ENCODE measurements at places on chromosomes 11 and 22.

GRCh38 chr11:48161951-48162884 lies 54.4 kb upstream of the OR4B1 start:
- DNase-seq: no peak

DNA sequence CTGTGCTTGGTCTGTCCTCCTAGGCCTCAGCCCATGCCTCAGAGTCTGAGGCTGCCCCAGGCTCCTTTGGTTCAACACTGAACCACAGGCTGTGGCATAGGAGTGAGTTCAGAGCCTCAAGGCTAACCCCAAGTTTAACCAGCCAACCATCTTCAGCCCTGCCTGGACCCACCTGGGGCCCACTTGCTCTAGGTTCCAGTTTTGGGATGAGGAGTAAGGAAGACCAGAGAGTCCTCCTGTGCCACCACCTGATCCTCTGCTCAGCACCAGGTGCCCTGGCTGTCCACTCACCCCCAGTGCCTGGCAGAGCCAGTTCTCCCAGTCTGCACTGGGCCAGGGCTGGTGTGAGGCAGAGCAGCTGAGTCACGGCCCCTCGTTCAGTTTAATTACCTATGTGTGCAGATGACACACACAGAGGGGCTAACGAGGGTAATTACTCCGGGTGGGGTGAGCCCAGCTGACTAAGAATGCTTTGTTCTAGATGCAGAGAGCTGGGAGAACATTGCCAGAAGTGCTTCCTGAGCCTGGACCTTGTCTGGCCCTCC lies 12.0 kb upstream of the TMPRSS13 start:
- DNase-seq: no peak

- no peak for DNase-seq
Measured at GRCh38 chr11:108322666-108323065, 99.8 kb downstream of the ATM start.

GRCh38 chr22:50625131-50625567 lies 2.8 kb downstream of the ARSA start:
- no peak for DNase-seq

DNA sequence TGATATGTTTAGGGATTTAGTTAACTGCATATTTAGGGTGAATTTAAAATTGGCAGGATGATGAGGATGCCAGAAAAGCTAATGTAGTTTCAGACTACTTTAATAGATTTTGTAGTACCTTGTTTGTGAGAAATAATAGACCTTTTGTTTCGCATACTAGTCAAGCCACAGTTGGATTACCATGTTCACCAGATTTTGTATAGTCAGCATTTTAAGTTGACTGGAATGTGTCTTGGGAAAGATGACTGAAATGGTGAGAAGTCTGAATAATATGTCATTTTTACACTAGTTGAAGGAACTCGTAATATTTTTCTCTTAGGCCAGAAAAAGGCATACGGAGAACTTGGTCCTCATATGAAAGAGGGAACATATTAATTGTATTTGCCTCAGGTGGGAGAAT lies 23.4 kb downstream of the ATM start:
- no peak for DNase-seq

GRCh38 chr11:44286268-44286880 lies 23.6 kb downstream of the ALX4 start:
- peak; percentile 34 for DNase-seq

DNA sequence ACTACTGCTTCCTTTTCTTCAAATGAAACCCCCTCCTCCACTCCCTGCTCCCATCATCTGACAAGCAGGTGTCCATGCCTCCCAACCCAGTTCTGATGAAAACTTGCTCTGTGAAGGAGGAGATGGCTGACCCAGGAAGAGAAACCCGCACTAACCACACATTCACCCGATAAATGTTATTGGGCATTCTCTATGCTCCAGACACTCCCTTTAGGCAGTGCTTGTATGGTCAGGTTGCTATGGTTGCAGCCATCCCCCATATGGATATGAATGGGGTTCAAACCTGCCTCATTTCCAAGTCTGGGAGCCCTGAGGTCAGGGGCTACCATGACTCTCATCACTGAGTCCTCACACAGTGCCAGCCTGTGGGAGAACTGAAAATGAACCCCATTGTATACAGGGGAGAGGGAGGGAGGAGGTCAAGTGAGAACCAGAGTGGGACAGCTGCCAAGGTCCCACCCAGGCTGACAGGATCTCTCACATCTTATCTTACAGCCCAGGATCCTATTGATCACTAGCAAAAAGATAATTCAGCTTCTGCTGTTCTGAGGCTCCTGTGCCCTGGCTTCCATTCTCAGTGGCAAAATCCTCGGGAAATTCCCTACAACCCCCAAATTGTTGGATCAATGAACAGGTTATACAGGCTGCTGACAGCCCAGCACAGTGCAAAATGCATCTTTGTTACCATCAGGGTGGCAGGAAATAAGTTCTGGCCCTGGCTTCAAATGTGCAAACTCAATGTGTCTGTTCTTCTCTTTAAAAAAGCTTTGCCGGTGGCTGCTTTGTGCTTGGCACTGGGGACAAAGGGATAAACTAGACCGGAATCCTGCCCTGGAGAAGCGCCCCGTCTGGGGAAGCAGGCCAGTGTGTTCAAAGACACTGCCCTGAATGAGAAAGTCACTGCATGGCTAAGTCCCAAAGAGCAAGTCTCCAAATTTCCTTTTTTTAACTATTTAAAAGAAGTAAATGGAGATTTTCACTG lies 22.7 kb upstream of the ACER3 start:
- no peak for DNase-seq

DNA sequence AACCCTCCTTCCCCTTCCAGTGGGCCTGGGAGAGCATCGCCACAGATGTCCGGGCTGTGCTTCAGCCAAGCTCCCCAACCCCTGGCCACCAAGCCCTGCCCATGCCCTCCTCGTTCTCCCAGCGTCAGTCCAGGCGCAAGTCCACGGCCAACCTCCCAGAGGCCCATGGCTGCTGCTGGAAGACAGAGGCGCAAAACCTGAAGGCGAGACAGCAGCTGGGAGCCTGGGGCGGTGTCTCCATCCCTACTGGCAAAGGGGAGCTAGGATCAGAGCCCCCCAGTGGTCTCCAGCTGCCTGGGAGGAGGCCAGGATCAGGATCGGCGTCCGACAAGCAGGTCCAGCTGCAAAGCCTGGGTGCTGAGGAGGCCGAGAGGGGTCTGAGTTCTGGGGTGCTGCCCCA lies 1.9 kb downstream of the TSGA10IP start:
- DNase-seq: no peak

DNA sequence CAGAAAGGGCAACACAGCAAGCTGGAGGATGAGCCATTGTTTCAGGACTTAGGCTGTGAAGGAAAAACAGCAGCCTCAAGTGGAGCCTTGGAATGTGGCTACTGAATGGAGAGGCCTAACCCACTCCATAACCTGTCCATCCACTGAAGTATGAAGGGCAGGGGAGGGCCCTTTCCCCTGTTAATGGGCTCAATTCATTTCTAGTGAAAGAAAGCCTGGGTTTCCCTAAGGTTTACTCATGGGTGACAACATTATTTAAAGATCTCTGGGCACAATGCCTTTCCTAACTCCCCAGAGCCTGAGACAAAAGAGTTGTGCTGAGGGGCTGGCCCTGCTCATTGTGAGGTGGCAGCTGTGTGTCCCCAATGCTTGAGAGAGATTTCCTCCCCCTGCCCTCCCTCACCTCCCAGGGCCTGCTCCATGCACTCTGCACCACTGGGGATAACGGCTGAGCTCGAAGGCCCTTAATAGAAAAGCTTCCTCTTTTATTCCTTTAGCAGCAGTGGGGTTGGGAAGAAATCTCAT lies 83.8 kb downstream of the ME3 start:
- no peak for DNase-seq

GRCh38 chr11:124315052-124315451 lies 1.3 kb upstream of the OR8D1 start:
- no peak for DNase-seq

GRCh38 chr22:39395936-39396796 lies 3.4 kb upstream of the TAB1 start:
- no peak for DNase-seq

GRCh38 chr11:69387409-69387885 lies 93.5 kb downstream of the MYEOV start:
- no peak for DNase-seq

DNA sequence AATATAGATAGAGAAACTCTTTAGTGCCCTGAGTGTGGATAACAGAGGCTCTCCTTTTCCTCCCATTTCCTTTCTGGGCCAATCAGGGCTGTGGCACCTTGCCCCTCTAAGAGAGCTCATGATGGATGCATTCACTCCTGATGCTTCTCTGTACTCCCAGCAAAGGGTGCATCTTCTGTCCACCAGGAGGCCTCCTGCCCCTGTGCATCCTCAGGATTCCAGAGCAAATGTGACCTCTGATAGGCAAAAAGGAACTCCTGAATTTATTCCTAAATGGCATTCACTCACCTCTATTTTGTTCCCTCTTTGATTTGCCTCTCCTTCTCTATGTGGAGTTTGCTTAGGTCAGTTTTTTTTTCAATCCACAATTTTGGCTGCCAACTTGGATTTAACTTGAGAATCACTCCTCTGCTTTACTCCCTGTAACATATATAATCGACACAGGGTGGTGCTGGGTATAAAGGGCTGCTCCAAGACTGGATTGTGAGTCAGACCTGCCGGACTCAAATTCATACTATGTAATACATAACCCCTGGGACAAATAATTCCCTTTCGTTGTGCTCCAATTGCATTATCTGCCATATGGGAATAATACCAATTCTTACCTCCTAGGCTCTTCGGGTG lies 1.1 kb upstream of the MRGPRX4 start:
- DNase-seq: no peak

- DNase-seq: peak; percentile 38
Measured at GRCh38 chr11:65468874-65469333, 29.9 kb upstream of the MALAT1 start.

- DNase-seq: no peak
Measured at GRCh38 chr11:100637706-100638105, 49.4 kb upstream of the ARHGAP42 start.

DNA sequence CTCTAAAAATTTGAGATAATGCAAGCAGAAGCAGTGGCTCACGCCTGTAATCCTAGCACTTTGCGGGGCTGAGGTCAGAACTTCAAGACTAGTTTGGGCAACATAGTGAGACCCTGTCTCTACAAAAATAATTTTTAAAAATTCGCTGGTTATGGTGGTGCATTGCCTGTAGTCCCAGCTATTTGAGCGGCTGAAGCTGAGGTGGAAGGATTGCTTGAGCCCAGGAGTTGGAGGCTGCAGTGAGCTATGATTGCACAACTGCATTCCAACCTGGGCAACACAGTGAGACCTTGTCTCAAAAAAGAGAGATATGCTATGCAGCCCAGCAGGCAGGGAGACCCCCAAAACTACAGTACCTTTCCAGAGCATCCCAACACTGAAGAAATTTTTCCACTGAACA lies 2.3 kb downstream of the CTSC start:
- no peak for DNase-seq

GRCh38 chr22:39543095-39543494 lies 10.5 kb upstream of the RPS19BP1 start:
- no peak for DNase-seq

GRCh38 chr11:25990406-25990805 lies 341.5 kb upstream of the ANO3 start:
- no peak for DNase-seq

DNA sequence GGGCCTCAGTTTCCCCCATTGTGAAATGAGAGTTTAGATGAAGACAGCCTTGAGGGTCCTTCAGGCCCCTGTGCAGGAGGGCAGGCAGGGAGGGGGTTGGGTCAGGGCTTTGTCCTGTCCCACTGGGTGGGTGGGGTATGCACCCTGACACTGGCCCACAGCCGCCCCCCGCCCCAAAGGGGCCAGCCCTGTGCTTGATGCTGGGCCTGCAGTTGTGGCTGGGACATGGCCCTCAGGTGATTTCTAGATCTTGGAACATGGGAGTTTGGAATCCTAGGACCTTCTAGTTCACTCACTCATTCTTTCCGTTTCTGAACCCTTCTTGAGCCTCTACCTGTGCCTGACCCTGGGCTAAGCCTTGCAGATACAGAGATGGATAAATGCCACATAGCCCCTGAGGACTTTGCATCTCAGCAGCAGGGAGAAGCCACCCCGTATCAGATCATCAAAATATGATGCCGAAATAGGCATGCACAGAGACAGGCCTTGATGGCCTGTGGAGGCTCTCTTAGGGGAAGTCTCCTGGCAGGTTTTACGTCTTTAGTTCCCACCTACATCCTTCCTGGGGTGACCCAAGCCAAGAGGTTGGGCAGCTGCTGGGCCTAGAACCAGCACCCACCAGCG lies 76.0 kb downstream of the FBLN1 start:
- DNase-seq: no peak

DNA sequence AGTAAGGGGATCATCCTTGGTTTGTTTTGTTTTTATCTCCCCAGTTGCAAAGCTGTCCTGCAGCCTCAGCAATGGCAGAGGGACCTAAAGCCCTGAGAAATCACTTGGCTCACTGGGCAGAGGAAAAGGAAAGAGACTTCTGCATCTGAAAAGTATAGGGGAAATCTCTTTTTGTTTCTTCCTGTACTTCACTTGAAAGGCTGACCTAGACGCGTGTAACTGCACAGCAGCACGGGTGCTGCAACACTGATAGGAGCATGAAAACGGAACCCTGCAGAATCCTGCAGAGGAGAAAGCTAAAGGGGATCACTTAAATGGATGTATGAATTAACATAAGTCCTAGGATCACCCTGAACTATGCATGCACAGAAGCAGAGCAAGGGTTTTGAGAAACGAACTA lies 2.0 kb upstream of the PIWIL3 start:
- no peak for DNase-seq

GRCh38 chr11:77842441-77843121 lies 21.6 kb downstream of the AAMDC start:
- no peak for DNase-seq

GRCh38 chr11:35144136-35144741 lies 5.3 kb downstream of the CD44 start:
- peak; percentile 49 for DNase-seq

GRCh38 chr11:19714387-19715363 lies 2.0 kb downstream of the NAV2 start:
- no peak for DNase-seq

DNA sequence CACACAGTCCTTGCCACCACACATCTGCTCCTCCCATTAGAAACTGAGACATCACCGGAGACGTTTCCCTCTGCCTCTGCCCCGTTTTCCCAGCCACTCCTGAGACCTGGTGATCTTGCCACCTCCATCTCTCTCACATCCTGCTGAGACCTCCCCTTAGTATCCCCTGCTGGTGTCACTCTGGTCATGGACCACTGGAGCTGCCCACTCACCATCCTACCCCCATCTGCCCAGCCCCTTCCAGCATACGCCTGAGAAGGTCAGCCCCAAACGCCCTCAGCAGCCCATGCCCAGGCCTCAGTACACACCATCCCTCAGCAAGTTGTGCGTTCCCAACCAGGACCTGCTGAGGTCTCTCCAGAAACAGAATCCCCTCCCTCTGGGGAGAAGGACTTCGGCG lies 64.3 kb downstream of the SHANK2 start:
- no peak for DNase-seq

- DNase-seq: peak; percentile 60
Measured at GRCh38 chr11:65419772-65420481, 2.7 kb upstream of the NEAT1 start.

GRCh38 chr11:63729326-63729725 lies 39.2 kb downstream of the ZFTA start:
- no peak for DNase-seq

GRCh38 chr11:68783216-68783821 lies 32.0 kb upstream of the TESMIN start:
- no peak for DNase-seq

GRCh38 chr22:20972933-20973577 lies 6.0 kb downstream of the AIFM3 start:
- DNase-seq: no peak

GRCh38 chr11:125075900-125076317 lies 12.8 kb downstream of the SLC37A2 start:
- no peak for DNase-seq

Data from stimulated activated naive CD4-positive, alpha-beta T cell treated with Interleukin-2 at 50 U/mL for 16 hours (primary cell).